ENCODE measurements at places on chromosomes 7 and 10.

DNA sequence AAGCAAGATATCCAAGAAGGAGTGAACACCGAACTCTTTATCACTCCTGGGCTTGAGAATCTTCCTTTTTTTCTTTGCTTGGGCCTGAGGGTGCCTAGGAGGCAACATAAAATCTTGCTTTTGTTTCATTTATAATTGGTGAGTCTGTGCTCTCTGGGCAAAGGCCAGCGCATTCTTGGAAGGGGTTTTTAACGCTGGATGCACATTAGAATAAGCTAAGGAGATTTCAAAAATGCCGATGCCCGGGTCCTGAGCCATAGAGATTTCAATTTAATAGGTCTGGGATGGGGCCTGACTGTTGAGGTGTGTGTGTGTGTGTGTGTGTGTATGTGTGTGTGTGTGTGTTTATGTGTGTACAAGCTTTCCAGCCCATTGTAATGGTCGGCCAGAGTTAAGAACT lies 62.0 kb upstream of the SORCS3 start:
- no peak for DNase-seq

DNA sequence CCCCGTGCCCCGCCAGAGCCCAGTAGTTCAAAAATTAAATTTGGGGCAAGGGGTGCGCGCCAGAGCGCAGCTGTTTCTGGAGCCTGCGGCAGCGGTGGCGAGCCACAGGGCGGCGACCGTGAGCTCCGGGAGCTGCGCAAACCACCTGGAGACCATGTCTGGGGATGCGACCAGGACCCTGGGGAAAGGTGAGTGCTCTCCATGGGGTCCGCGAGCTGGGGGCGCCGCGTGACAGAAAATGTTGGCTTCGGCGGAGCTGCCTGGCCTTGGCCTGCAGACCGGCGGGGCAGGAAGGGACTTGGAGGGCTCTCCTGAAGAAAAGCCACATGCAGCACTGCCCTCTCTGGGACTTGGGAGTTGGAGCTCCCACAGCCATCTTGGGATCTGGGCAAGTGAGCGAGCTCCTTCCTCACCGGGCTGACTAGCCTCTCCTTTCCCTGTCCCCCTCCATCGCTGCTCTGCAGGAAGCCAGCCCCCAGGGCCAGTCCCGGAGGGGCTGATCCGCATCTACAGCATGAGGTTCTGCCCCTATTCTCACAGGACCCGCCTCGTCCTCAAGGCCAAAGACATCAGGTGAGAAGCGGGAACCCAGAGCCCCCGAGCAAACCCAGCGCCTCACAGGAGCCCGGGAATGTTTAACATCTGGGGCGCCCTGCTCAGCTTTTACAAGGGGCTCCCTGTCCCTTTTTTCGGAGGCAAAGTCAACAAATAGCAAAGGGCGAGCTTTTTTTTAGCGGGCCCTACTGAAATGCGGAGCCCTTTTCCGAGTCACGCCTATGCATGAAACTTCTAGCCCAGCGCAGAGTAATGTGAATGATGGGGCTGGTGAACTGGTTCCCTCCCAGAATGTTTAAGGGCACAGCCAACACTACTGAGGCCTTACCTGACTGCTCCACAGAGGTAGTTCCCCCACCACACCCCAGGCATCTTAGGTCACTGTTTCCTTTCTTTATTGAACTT lies 6.1 kb downstream of the GSTO2 start:
- DNase-seq, result peak; percentile 30

DNA sequence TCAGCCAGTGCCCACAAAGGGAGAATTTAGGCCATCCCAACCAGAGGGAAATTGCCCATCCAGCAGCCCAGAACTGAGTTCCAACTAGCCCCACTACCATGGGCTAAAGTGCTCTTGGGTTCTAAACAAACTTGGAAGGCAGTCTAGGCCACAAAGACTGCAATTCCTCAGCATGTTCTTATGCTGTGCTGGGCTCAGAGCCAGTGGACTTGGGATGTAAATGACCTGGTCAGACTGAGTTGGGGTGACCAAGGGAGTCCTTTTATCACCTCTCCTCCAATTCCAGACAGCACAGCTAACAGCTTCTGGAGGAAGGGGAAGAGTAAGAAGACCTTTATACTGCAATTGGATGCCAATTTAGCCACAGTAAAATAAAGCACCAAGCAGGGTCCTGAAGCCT lies 607.2 kb upstream of the KCND2 start:
- no peak for DNase-seq

- DNase-seq, result no peak
Observed at GRCh38 chr10:90437452-90437851, 420.4 kb downstream of the HTR7 start.

- no peak for DNase-seq
Observed at GRCh38 chr10:6595499-6595898, 15.4 kb upstream of the PRKCQ start.

DNA sequence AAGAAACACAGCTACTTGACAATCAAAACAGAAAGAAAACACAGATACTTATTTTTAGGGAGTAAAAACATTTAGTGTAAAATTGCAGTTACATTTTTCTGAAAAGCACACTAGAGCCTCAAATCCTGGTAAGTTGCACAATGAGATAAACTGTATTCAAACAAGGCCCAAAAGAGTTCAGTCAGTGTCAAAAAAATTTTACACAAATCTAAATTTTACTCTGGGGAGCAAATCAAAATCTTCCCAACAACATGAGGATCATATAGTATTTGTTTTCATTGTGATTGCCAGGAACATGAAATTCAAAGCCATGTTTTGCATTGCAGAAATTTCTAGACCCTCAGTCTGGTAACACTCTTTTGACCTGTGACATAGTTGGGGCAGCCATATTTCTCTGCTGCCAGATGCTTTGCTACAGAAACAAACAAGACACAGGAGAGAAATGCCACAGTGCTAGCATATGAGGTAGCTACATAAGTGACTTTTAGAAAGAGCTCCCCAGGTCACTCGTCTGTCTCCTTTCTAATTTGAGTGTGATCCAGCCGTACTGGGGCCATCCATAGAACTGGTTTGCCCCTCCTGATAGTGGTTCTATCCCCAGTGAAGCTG lies 49.6 kb downstream of the PDE1C start:
- no peak for DNase-seq

DNA sequence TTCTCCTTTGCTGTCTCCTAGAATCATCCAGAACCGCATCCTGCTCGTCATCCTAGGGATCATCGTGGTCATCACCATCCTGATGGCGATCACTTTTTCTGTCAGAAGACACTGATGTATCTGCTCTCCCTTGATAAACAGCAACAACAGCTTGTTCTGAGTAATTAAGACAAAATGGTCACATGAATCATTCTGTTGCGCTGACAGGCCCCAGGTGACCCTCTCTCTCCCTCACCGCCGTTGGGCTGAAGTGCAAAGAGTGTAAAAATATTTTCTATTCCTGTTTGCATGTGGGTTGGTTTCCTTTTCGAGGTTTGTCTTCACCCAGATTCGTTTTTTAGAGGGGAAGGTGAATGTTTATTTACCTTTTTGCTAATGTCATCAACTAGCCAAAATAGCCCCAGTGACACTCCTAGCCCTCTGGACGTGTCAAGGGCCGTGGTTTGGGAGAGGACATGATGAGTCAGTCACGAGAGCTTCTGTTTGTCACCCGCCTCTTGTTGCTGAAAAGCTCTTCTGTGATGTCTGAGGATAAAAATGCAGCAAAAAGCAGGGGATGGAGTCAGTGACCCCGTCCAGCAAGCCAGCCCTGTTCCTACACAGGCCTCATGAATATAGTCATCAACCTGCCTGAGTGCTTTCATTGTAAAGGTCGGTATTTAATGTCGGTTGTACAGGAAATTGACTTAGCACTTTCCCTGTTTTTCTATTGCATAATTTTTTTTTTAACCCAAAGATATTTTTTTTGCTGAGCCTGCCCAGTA lies 134.6 kb upstream of the TCF7L2 start:
- no peak for DNase-seq

DNA sequence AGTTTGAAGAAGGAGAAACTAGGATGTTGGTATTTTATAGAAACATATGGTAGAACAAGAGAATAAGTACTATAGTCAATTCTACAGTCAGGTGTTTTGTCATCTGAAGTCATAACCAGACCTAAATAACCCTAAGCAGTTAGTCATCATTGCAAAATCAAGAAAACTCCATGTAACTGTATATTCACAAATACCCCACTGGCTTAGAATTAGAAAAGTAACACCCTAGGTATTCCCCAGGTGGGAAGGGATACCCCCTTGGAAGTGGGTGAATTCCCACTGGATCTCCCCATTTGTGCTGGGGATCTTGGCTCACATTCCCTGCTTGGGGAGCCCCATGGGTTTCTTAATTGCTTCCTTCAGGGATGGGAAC lies 45.9 kb upstream of the ITGB8 start:
- no peak for DNase-seq

DNA sequence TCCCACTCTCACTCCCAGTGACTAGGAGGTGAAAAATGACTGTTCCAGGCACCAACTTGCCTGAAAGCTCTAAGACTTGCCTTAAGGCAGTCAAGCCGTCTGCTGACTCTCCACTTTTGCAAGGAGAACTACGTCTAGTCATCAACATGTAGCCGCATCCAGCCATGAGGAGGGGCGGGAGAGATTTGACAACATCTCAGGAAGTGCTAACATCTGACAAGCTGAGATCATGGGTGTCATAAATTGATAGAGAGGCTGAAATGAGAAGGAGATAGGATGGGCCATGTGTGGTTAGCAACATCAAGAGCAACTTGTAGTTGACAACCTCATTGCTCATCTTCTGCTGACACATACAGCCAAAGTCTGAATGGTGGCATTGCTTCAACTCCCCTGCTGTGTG lies 9.0 kb upstream of the TBXAS1 start:
- DNase-seq, result no peak

DNA sequence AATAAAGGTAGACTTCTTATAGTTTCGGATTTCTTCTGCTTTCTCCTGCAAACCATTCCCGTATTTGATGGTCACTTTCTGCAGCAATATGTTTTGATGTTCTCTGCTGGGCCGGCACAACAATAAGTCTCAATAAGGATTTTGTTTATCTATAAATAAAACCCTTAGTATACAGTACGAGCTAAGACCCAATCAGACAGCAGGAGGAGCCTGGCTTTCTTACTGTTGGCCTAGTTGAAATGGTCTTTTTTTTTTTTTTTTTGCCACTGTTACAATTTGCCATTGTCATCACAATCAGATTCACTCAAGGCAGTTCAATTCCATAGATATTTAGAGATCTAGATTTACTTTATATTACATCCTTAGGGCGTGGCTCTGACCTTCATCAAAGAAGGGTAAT lies 76.4 kb downstream of the PLXDC2 start:
- DNase-seq, result no peak

- DNase-seq, result no peak
Observed at GRCh38 chr10:97574374-97575126, 2.0 kb downstream of the ANKRD2 start.

DNA sequence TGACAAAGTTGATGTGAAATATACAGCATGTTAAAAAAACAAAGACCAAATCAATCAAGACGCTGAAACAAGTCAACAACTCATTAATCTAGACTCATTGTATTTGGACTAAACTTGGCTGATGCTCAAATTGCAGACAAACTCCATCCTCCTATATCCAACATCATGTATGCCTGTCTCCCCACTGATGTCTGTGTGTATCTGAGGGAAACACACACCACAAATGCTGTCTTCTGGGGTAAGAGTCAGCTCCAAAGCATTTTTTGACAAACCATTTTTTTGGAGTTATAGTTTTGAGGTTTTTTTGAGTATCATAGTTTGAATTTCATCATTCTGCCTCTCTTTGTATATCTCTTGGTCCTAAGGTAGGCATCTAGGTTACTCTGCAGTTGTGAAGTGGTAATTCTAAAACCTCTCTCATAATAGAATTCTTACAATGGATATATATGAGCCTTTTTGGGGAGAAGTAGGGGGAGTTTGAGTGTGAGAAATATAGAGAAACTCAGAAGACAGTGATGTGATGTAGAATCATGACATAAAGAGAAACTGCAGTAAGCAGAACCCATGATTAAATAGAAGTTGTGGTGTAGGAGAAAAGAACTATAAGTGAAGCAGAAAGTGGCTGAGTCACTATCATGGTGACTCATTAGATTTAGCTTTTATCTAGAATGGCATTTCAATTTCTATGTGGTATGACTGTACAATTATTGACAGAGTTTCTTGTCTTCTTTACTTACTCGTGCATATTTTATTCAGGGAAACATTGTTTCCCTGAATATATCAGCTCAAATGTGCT lies 1531.1 kb upstream of the LRRTM3 start:
- no peak for DNase-seq

GRCh38 chr10:124917428-124918190 lies 24.3 kb upstream of the ZRANB1 start:
- peak; percentile 24 for DNase-seq

GRCh38 chr7:150879345-150879744 lies 27.0 kb downstream of the AOC1 start:
- DNase-seq, result no peak

DNA sequence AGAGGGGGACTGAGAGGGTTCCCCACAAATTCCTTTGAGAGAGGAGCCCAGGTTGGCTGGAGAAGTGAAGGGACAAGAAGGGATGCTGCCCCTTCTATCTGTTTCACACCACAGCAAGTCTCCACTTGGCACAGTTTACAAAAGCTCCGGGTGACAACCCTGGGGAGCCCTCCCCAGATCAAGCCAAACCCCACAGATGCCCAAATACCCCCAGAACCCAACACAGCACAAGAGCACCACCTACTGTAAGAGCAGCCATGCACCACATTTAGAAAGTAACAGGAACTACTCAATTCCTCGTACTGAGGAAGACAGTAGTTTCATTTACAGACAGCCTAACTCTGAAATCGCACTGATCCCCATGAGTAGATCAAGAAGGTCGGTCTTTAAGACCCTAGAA lies 67.8 kb upstream of the ATP6V0A4 start:
- DNase-seq, result peak; percentile 30

GRCh38 chr7:107332488-107333269 lies 137.2 kb upstream of the GPR22 start:
- no peak for DNase-seq

- DNase-seq, result no peak
Observed at GRCh38 chr10:96416643-96417042, 57.8 kb upstream of the OPALIN start.

GRCh38 chr10:18079665-18080295 lies 60.4 kb upstream of the CACNB2 start:
- DNase-seq, result no peak

GRCh38 chr7:137685433-137686164 lies 161.2 kb downstream of the DGKI start:
- no peak for DNase-seq

- no peak for DNase-seq
Observed at GRCh38 chr10:101745074-101745696, 30.7 kb downstream of the FGF8 start.

DNA sequence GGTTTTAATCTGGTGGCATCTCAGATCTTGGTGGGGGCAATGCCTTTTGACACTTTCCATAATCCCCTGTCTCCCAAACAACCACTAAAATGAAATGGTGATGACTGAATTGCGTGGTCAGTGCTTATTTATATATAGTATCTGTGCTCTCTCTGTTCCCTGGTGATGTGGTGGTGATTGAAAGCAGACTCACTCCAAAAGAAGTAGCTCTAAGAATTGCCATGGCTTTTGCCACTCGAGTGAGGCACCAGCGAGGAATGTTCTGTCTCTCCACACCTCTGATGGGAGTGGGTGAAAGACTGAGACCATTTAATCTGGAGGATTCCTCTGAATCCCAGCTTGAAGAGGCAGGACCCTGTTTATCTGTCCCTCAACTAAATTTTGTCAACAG lies 2.8 kb downstream of the DUSP5 start:
- DNase-seq, result no peak
